ENCODE measurements at places on chromosomes 13 and 19.

DNA sequence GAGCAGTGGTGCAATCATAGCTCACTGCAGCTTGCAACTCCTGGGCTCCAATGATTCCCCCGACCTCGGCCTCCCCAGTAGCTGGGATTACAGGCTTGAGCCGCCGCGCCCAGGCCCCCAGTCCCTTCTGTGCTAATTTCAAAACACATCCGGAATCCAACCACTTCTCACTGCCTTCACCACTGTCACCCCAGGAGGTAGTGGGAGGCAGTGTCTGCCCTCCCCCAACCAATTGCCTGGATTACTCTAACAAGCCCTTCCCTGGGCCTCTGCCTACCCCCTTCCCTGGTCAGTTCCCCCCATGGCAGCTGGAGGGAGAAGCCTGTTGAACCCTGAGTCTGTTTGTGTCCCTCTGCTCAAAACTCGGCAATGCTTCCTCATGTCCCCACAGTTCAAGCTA, 2.3 kb downstream of the PRAM1 start:
- no peak for DNase-seq

DNA sequence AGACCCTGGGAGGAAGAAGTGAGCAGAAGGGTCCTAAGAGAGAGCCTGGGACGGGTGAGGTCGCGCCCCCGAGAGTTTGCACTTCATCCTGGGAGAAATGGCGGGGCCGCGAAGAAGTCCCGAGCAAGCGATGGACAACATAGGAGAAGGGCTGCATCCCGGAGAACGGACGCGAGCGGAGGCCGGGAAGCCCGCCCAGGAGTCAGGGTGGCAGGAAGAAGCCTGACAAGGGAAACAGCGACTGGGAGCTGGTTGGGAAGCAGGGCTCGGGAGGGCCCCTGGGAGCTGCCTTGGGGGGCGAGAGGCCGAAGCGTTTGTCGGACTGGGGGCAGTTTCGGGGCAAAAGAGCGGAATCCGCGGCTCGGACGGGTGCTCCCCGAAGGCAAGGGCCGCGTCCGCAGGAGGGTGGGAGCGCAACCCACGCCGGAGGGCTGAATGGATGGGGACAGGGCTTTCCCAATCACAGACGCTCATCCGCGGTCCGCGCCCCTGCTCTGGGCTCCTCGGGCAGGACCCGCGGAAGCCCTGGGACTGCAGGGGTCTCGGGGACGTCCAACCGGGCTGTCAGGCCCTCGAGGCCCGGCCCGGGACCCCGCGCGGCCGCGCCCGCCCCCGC, 469 bp downstream of the ABHD17A start:
- DNase-seq: no peak

GRCh38 chr19:55644842-55645511, 1.5 kb downstream of the ZNF581 start:
- no peak for DNase-seq

DNA sequence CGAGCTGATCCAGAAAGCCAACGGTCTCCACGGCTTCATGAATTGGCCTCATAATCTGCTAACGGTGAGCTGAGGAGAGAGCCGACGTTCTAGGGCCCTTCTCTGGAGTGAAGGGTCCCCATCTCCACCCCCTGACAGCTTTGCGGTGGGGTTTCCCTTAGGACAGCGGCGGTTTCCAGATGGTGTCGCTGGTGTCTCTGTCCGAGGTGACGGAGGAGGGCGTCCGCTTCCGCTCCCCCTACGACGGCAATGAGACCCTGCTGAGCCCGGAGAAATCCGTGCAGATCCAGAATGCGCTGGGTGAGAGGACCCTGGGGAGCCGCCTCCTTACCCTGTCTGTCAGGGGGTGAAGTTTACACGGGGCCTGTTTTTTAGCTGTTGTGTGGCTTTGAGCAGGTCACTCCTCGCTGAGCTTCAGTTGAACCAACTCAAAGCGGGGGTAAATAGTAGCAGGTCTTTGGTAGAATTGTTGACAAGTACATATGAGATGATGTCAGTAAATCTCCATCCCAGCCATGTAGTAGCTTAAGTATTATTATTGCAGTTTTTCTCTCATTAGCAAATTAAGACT, 801 bp downstream of the QTRT1 start:
- DNase-seq: no peak

Measured in stimulated activated CD8-positive, alpha-beta memory T cell treated with anti-CD3 and anti-CD28 coated beads, Interleukin-12 subunit alpha, Interleukin-12 subunit beta, amount 100 ng/mL, for 1 hour (primary cell).